ENCODE measurements at places on chromosomes 16 and 17. TPM values are rescaled to one million over a fixed set of nuclear protein-coding genes. Genes with fewer than 3 reads are reported as not detected.
A peak's percentile ranks its signal among the peaks of the same experiment; 100 is the strongest.

Gene BIRC5
- 11.5 TPM for total RNA-seq

- peaks cover 3% of the 10 kb centered on the region for H3K36me3 ChIP-seq
- peaks cover 23% of the 10 kb centered on the region for H3K4me1 ChIP-seq
- no peak overlapping the region for H3K4me3 ChIP-seq
- no peaks in the 10 kb centered on the region for H3K27me3 ChIP-seq
- H3K27ac ChIP-seq: no peak overlapping the region
- DNase-seq: no peak
Measured at GRCh38 chr16:84103678-84104077, 13.1 kb downstream of the MBTPS1 start.

- H3K27me3 ChIP-seq: no peaks in the 10 kb centered on the region
- peaks cover 75% of the 10 kb centered on the region for H3K36me3 ChIP-seq
- DNase-seq: peak; percentile 71
- H3K27ac ChIP-seq: peak overlapping the region; percentile 68
- peak overlapping the region; percentile 92 for H3K4me3 ChIP-seq
Measured at GRCh38 chr17:40447148-40447644, 3.9 kb downstream of the IGFBP4 start.

DNA sequence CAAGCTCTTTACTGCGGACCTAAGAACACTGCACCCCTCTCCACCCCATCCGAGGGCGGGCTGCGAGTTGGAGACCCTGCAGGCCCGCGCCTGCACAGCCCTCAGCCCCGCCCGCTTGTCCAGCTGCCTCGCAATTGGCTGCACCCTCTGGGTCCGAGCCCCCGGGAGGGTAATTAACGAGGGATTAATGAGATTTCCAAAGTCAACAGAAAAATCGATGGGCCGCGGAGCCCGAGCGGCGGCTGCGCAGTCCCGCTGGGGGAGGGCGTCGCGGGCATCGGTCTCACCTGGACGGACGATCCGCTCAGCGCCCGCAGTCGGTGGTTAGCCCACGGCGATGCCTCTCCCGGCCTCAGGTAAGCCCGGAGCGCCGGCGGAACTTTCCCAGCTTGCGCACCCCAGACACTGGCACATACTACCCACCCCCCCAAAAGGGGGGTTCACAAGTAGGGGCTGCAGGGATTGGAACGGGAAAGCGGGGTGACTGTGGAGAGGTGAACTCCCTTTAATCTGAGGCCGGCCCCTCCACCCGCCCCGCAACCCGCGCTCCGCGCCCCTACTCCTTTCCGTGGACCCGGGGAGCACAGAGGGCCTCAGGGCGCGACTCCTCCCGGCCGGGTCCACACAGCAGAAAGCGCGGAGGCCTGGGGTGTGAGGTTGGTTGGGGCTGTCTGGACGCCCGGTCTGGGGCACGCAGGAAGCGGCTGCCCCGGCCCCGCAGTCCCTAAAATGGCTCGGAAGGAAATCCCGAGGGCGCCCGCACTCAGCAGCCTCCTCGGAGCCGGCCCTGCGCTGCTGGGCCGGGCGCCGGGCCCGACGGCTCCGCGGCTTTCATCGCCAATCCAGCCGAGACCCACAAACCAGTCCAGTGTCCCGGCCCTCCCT lies at the start of gene OTOP3:
Gene OTOP3 (plus strand): TSS at position 314 of the 885 bp plus-strand sequence. CDS start 24 bp downstream, at position 338.
- no peaks in the 10 kb centered on the region for H3K4me1 ChIP-seq
- peak; percentile 94 for DNase-seq
- H3K27ac ChIP-seq: no peak within 1 kb of the TSS
- no peak within 1 kb of the TSS for H3K4me3 ChIP-seq
- no peaks in the 10 kb centered on the region for H3K36me3 ChIP-seq

- no peaks in the 10 kb centered on the region for H3K27me3 ChIP-seq
- no peak for DNase-seq
- H3K4me1 ChIP-seq: peaks cover 14% of the 10 kb centered on the region
- H3K36me3 ChIP-seq: no peaks in the 10 kb centered on the region
- H3K27ac ChIP-seq: no peak overlapping the region
Measured at GRCh38 chr16:75072239-75072947, 44.2 kb downstream of the LDHD start.

Measured in osteoblast (primary cell).